Breast epithelium (tissue), 4 donors: ENCODE measurements at places on chromosomes 3 and 15. TPM values are rescaled to one million over a fixed set of nuclear protein-coding genes. Genes with fewer than 3 reads are reported as not detected.

The GP9 gene
- 0.48 TPM for total RNA-seq

DNA sequence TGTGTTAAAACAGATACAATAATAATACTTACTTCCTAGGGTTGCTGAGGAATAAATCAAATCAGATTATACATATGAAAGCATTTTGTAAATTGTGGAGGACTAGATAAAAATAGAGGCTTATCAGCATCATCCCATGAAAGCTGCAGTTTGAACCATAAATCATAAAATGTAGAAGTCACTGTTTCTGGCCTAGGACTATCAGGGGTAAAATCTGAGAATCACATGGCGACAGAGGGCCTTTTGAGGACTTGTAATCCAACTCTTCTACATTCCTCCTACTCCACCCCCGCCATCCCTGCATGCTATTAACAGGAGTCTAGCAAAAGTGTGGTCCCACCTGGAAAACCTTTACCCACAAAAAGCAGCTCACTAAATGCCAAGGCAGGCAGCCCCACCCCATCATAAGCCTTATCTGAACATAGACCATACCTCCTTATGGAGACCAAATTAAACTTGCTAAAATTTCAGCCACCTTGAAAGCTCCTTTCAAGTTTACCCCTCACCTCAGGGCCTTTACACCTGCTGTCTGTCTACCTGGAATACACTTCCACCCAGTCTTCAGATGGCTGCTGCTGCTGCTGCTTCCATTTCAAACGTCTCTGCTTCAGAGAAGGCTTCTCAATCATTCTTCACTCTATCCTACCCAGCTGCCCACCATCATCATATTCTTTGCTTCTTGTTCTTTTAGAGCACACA lies 11.5 kb downstream of the MB21D2 start:
- no peak overlapping the region for H3K4me3 ChIP-seq
- no peaks in the 10 kb centered on the region for H3K36me3 ChIP-seq
- no peaks in the 10 kb centered on the region for H3K4me1 ChIP-seq
- peak overlapping the region; percentile 64 for H3K27ac ChIP-seq

DNA sequence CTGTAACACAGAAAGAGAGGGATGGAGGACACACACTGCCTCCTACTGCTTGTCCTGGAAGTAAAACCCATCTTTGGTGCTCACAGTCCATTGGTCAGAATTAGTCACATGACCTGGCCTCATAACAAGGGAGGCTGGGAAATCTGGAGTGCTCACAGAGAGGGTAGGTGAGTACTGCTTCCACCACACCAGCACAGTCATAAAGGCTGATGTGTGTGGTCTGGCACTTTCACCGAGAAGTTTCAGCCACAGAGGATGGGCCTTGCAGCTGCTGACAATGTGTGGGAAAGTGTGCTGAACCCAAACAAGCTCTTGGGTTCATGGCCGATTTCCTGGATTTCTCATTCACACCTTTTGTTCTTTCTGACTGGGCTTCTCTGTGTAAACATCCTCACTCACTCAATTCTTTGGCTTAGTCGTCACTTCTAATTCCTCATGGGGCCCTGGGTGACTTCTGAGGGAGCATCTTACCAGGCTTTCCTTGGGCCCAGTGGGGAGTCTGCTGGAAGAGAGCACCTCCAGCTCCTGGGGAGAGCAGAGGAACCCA lies 100.7 kb downstream of the ASB7 start:
- no peaks in the 10 kb centered on the region for H3K4me1 ChIP-seq
- no peaks in the 10 kb centered on the region for H3K36me3 ChIP-seq
- no peak overlapping the region for H3K4me3 ChIP-seq
- no peaks in the 10 kb centered on the region for H3K27me3 ChIP-seq

GRCh38 chr3:114873591-114873990 lies 273.5 kb downstream of the ZBTB20 start:
- no peaks in the 10 kb centered on the region for H3K4me1 ChIP-seq
- H3K4me3 ChIP-seq: no peak overlapping the region
- no peak overlapping the region for H3K27ac ChIP-seq

DNA sequence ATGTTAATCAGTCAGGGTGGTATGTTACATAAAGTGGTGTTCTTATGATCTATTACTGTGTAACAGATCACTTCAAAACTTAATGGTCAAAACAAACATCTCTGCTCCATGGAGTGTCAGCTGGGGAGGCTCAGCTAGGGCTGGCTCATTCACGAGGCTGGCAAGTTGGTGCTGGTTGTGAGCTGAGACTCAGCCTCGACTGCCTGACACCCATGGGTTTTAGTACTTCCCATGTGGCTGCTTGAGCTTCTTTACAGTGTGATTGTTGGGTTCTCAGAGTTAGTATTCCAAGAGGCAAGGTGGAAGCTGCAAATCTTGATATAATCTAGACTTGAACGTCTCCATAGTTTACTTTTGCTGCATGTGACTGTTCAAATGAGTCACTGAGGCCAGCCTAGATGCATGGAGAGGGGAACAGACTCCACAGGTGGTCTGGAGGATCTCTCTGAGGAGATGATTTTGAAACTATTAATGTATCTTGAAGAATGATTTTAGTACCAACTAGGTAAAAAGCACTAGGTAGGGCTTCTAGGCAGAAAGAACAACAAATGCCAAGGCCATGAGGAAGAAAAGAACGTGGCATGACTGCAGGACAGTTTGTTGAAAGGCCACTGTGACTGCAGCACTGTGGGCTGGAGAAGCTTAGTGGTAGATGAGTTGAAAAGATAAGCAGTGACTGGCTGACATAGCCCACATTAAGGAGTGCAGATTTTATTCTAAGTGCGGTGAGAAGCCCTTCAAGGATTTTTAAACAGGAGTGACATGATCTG lies 281.1 kb upstream of the PROK2 start:
- no peaks in the 10 kb centered on the region for H3K4me1 ChIP-seq
- DNase-seq: no peak
- H3K27ac ChIP-seq: no peak overlapping the region

GRCh38 chr15:45586125-45586524 lies 1.1 kb upstream of the BLOC1S6 start:
- DNase-seq: no peak
- H3K4me3 ChIP-seq: peak overlapping the region; percentile 95
- H3K4me1 ChIP-seq: peaks cover 9% of the 10 kb centered on the region
- no peaks in the 10 kb centered on the region for H3K36me3 ChIP-seq
